ENCODE measurements at places on chromosomes 6 and 20.

- no peaks in the 10 kb centered on the region for H3K4me1 ChIP-seq
- H3K36me3 ChIP-seq, result no peaks in the 10 kb centered on the region
- H3K27ac ChIP-seq, result no peak overlapping the region
- no peak for DNase-seq
These were observed 10.3 kb downstream of the MOG start for GRCh38 chr6:29667158-29667557.

GRCh38 chr20:57470666-57471495 is 54.1 kb downstream of the CTCFL start:
- H3K36me3 ChIP-seq, result no peaks in the 10 kb centered on the region
- no peak overlapping the region for H3K4me3 ChIP-seq
- DNase-seq, result no peak
- no peak overlapping the region for H3K27ac ChIP-seq

DNA sequence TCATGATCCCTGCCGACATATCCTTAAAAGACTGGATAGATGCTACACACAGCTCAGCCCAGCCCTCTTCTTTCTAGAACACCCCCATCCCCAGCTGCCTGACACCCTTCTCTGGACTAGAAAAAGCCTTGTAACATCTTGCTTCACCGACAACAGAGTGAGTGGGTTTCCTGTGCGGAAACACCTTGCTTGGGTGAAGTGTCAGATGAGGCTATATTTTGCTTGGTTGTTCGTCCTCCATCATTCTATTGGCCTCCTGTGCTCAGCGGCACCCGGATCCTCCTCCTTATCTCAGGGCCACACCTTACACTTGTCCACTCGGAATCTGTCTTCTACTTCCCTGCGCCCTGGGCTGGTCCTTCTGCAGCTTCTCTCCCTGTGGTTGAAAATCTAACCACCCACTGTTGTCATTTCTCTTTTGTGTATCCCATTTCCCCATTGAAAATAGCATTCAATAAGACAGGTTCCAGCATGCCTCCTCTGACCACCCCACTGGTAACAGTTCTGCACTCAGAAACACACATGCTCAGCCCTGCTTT is 101.3 kb upstream of the MLN start:
- peak overlapping the region; percentile 18 for H3K4me3 ChIP-seq
- H3K27me3 ChIP-seq, result no peaks in the 10 kb centered on the region
- DNase-seq, result peak; percentile 76
- H3K4me1 ChIP-seq, result peaks cover 64% of the 10 kb centered on the region

DNA sequence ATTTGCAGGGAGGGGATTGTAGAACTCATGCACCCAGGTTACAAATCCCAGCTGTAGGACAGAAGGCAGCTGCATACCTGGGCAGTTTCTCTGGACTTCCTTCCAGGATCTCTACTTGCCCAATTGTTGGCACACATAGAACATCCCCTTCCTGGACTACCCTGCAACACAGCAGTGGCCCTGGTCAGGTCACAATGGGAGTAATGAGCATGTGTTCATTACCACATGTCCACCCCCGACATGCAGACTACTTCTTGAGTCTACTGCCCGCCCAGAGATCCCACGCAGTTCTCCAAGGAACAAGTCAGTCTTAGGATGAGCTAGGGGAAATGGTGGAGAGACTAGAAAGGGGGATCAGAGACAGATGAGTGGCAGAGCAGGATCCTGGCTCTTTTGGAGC is 5.1 kb downstream of the PEX6 start:
- H3K27me3 ChIP-seq, result no peaks in the 10 kb centered on the region
- H3K4me3 ChIP-seq, result no peak overlapping the region
- H3K27ac ChIP-seq, result no peak overlapping the region

GRCh38 chr20:60395991-60396390 is 437.8 kb downstream of the CDH26 start:
- H3K36me3 ChIP-seq, result no peaks in the 10 kb centered on the region
- no peak for DNase-seq
- no peaks in the 10 kb centered on the region for H3K4me1 ChIP-seq
- no peak overlapping the region for H3K27ac ChIP-seq

DNA sequence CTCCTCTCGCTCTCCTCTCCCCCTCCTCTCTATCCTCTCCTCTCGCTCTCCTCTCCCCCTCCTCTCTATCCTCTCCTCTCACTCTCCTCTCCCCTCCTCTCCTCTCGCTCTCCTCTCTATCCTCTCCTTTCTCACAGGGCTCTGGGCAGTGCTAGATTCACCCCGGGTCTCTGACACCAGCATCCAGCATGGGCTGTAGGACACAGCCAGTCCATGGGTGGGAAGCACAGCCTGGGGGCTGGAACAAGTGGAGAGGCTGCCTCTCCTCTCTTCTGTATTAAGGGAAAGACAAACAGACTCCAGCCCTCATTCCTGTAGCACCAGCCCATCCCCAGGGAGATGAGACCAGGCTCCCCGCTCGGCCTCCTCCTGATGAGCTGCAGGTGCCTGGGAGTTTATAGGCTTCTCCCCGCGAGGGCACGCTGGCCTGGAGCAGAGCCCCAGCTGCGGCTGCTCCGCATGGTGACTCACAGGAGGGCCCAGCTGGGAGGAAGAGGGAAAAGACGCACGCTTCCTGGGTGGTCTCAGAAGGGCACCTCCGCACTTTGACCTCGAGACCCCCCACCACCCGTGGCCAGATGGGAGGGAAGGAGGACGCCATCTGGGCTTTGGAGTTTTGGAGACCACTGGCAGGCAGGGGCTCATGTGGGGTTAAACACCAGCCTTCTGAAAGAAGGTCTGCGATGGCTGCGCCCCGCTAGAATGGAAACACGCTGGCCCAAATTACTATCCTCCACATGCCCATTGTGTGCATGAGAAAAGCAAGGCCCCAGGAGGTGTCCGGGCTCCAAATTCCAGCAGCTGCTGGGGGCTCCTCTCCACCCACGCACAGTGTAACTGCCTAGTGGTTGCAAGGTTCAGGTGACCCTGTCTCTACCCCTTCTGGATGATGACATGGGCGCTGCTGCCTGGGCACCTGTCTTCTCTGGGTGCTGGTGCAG is 68.0 kb downstream of the BMP7 start:
- no peaks in the 10 kb centered on the region for H3K27me3 ChIP-seq
- no peaks in the 10 kb centered on the region for H3K36me3 ChIP-seq
- DNase-seq, result no peak
- H3K27ac ChIP-seq, result no peak overlapping the region
- no peak overlapping the region for H3K4me3 ChIP-seq
- no peaks in the 10 kb centered on the region for H3K4me1 ChIP-seq

DNA sequence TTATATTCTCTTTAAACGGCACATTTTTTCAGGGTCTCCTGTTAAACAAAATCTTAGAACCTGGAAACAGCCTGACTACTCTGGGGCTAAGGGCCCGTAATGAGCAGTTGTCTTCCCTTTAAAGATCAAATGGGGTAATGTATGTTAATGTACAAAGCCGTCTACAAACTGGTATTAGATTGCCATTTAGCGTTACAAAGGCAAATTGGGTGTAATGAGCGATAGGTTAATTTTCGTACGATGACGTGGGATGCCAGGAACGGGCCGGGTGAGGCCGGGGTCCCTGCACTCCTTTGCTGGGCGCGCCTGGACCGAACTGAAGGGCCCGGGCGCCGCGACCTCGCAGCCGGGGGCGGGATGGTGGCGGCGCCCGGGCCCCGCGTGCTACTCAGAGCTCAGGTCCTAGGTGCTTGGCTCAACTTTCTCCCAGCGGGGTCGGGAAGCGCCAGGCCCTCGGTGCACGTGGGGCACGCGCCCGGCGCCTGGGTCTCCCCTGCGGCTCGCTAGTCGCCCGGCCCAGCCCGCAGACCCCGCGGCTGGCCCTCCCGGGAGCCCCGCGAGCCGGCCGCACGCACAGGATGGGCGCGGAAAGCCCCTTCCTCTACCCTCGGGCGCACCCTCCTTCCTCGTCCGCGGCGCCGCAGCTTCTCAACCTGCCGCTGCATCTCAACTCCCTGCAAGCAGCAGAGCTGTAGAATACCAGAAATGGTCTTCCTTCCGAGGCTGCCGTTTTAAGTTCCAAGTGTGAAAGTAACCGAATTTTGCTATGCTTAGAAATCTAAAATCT is 5.9 kb downstream of the NKX2-4 start:
- H3K4me1 ChIP-seq, result peaks cover 19% of the 10 kb centered on the region
- peaks cover 42% of the 10 kb centered on the region for H3K27me3 ChIP-seq
- no peak overlapping the region for H3K4me3 ChIP-seq
- H3K27ac ChIP-seq, result no peak overlapping the region
- DNase-seq, result no peak

DNA sequence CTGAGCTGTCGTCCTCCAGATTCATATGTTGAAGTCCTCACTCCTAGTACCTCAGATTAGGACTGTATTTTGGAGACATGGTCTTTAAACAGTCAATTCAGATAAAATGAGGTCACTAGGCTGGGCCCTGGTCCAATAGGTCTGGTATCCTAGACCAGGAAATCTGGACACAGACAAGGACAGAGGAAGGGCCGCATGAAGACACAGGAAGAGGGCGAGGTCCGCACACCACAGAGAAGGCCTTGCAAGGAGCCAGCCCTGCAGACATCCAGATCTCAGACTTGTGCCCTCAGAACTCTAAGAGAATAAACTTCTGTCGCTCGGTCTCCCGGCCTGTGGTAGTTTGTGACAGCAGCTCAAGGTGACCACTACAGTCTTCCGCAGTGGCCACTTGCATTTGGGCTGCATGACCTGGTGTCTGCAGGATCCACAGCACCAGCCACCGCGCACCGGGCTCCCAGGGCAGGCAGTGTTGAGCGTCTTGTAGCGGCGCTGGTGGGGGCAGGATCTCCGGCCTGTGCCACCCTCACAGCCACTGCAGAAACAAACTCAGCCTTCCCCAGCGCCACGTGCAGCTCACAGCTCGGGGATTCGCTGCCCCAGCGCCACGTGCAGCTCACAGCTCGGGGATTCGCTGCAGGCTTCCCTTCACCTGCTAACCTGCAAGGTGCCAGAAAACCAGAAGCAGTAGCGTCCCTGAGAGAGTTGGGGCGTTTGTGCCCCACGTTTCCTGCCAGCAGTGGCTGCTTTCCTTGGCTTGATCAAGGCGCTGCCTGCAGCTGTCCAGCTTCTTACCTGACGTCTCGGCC is 6.0 kb upstream of the RBM38 start:
- no peaks in the 10 kb centered on the region for H3K27me3 ChIP-seq
- no peak for DNase-seq
- H3K4me1 ChIP-seq, result peaks cover 27% of the 10 kb centered on the region
- peaks cover 5% of the 10 kb centered on the region for H3K36me3 ChIP-seq
- no peak overlapping the region for H3K27ac ChIP-seq

DNA sequence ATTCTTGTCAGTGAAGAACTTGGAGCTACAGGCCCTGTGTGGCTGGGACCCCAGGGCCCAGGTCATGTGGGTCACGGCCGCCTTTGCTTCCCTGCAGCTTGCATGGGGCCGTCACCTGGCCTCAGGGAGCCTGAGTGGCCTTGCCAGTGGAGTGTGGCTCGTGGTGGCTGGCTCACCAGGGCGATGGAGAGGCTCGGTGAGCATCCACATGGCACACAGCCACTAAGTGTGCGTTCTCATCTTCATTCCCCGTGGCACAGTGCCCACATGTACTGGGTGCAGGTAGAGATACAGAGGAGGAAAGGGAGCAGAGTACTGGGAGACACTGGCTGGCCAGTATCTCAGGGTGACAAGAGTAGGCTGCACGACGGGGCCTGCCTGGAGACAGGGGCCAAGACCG is 21.5 kb downstream of the MANBAL start:
- no peaks in the 10 kb centered on the region for H3K27me3 ChIP-seq
- no peak overlapping the region for H3K27ac ChIP-seq
- peaks cover 16% of the 10 kb centered on the region for H3K36me3 ChIP-seq
- H3K4me3 ChIP-seq, result no peak overlapping the region

All from CD4-positive, alpha-beta memory T cell (primary cell).